ENCODE measurements at places on chromosomes 13 and 19. TPM values are rescaled to one million over a fixed set of nuclear protein-coding genes. Genes with fewer than 3 reads are reported as not detected.
A peak's percentile ranks its signal among the peaks of the same experiment; 100 is the strongest.

Gene BRME1
- total RNA-seq = 0.59 TPM

Gene METTL21C
- not detected for total RNA-seq

Gene ZNF329
- total RNA-seq = 11.9 TPM

Gene TNNI3
- not detected for total RNA-seq

Gene C13orf42
- total RNA-seq = not detected

Gene ZNF441
- 13.3 TPM for total RNA-seq

DNA sequence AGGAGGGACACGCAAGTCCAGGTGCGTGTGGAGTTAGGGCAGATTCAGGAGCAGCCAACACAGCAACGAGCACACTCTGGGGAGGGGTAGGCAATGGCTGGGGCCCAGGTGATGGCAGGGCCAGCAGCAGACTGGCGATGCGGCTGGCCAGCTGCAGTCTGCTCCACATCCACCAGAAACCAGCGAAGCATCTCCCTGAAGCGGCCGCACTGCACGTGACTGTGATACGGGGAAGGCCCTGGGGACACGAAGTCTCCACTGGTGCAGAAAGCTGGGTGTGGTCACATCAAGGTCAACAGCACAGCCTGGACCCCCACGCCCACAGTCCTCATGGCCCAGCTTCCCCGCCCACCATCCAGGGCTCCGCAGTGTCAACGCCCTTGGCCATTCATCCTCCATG lies 21.3 kb upstream of the EPHX3 start:
- H3K4me1 ChIP-seq = peaks cover 52% of the 10 kb centered on the region
- peaks cover 60% of the 10 kb centered on the region for H3K36me3 ChIP-seq
- H3K27me3 ChIP-seq = no peaks in the 10 kb centered on the region
- H3K27ac ChIP-seq = peak overlapping the region; percentile 100
- DNase-seq = no peak

- peak overlapping the region; percentile 56 for H3K4me3 ChIP-seq
- no peaks in the 10 kb centered on the region for H3K36me3 ChIP-seq
- no peaks in the 10 kb centered on the region for H3K27me3 ChIP-seq
These were observed 357.2 kb downstream of the DLEU7 start for GRCh38 chr13:50485979-50486935.

DNA sequence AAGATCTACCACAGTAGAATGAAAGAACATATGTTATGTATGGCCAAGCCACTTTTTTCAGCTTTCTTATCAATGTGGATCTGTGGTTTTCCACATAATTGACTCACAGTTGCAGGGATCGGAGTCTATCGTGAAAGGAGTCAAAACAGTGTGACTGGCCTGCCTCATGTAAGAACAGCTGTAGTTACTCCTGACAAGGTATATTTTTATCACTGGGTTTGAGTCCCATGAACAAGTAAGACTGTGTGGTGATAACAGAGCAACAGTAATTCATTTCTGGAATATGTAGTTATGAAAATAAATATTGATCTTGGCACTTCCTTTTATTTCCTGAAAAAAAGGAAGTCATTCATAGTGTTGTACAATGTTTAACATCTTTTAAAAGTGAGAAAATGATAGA lies 416.6 kb downstream of the KLF12 start:
- H3K27me3 ChIP-seq = no peaks in the 10 kb centered on the region
- peaks cover 27% of the 10 kb centered on the region for H3K4me1 ChIP-seq
- no peak overlapping the region for H3K4me3 ChIP-seq
- no peak overlapping the region for H3K27ac ChIP-seq

- no peak overlapping the region for H3K27ac ChIP-seq
- H3K27me3 ChIP-seq = no peaks in the 10 kb centered on the region
- peaks cover 45% of the 10 kb centered on the region for H3K36me3 ChIP-seq
- peaks cover 4% of the 10 kb centered on the region for H3K4me1 ChIP-seq
- H3K4me3 ChIP-seq = no peak overlapping the region
- peak; percentile 45 for DNase-seq
These were observed 12.9 kb downstream of the MYDGF start for GRCh38 chr19:4657262-4657661.

- peaks cover 22% of the 10 kb centered on the region for H3K4me1 ChIP-seq
- H3K27ac ChIP-seq = peak overlapping the region; percentile 23
- peaks cover 14% of the 10 kb centered on the region for H3K36me3 ChIP-seq
These were observed 21.5 kb downstream of the EBPL start for GRCh38 chr13:49669735-49670309.

GRCh38 chr13:109941951-109942350 lies 155.6 kb upstream of the IRS2 start:
- no peak overlapping the region for H3K27ac ChIP-seq
- peaks cover 4% of the 10 kb centered on the region for H3K27me3 ChIP-seq
- no peaks in the 10 kb centered on the region for H3K36me3 ChIP-seq
- peaks cover 4% of the 10 kb centered on the region for H3K4me1 ChIP-seq

DNA sequence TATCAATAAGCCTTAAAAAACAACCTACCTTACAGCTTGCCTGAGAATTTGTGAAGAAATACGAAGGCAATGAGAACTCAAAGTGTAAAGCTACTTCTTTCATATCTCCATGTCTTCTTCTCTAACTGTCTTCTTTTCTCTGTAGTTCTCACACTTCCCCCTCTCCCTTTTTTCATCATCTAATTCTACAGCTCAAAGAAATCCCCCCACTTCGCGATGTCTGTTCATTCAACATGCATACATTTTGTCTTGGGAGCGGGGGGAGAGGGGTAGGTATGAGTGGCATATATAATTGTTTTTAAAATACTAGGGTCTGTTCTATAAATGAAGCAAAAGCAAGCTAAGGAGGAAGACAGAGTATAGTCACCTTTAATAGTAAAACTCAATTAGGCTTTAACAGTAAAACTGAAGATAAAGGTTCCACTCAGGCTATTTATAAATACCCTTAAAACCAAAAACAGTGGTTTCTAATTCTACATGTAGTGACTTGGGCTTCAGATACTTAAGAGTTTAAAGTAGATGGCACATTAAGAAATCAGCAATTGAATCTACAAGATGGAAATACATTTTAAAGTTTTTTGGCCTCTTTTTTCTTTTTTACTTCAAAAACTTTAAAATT lies 106.9 kb downstream of the KLF12 start:
- peaks cover 13% of the 10 kb centered on the region for H3K36me3 ChIP-seq
- no peaks in the 10 kb centered on the region for H3K27me3 ChIP-seq

DNA sequence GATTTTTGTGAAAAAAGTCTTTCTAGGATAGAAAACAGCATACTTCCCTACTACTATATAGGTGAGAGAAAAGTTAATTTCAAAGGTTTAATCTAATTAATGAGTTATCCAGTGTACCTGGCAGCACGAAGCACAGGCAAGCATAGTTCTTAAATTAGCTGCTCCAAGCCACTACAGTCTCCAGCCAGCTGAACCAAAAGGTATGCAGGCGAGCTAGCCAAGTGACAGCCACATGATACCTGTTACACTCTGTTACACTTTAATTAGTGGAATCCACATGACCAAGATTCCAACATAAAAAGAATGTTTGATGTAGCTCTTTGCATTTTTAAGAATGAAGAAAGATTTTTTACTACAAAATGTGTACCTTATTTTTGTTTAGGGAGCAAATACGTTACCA lies 15.5 kb downstream of the SLC25A30 start:
- H3K27ac ChIP-seq = no peak overlapping the region
- H3K27me3 ChIP-seq = no peaks in the 10 kb centered on the region
- DNase-seq = no peak
- no peak overlapping the region for H3K4me3 ChIP-seq
- no peaks in the 10 kb centered on the region for H3K4me1 ChIP-seq

GRCh38 chr19:39127812-39128515 lies 2.4 kb downstream of the PAK4 start:
- DNase-seq = peak; percentile 45
- H3K36me3 ChIP-seq = no peaks in the 10 kb centered on the region
- H3K4me1 ChIP-seq = peaks cover 25% of the 10 kb centered on the region

- no peak for DNase-seq
- no peak overlapping the region for H3K4me3 ChIP-seq
- H3K27ac ChIP-seq = no peak overlapping the region
These were observed 1186.6 kb downstream of the DIAPH3 start for GRCh38 chr13:58977085-58977484.

DNA sequence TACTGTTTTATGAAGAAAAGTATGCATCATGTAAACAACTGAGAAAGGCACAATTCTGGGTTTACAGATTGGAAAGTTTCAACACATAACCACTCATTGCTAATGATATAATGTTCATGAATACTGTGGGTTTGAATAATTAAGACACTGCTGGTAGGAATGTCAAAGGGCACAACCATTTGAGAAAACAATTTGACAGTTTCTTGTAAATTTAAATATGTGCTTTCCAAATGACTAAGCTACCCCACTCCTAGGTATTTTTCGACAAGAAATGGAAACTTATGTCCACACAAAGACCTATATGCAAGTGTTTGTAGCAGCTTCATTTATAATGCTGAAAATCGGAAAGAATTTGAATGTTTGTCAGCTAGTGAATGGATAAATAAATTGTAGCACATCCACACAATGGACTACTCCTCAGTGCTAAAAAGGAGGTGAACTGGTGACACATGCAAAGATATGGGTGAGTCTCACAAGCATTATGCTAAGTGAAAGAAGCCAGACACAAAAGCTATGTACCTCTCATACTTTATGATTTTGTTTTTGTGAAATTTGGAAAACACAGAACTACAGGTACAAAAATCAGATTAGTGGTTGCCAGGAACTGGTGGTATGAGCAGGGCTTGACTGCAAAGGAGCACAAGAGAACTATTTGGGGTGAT lies 44.8 kb upstream of the FLT1 start:
- no peaks in the 10 kb centered on the region for H3K4me1 ChIP-seq
- H3K27me3 ChIP-seq = no peaks in the 10 kb centered on the region
- H3K36me3 ChIP-seq = no peaks in the 10 kb centered on the region

- H3K27ac ChIP-seq = no peak overlapping the region
- H3K27me3 ChIP-seq = no peaks in the 10 kb centered on the region
- H3K36me3 ChIP-seq = no peaks in the 10 kb centered on the region
- H3K4me1 ChIP-seq = no peaks in the 10 kb centered on the region
- no peak overlapping the region for H3K4me3 ChIP-seq
- no peak for DNase-seq
These were observed 244.6 kb upstream of the SGCG start for GRCh38 chr13:22936228-22936627.

DNA sequence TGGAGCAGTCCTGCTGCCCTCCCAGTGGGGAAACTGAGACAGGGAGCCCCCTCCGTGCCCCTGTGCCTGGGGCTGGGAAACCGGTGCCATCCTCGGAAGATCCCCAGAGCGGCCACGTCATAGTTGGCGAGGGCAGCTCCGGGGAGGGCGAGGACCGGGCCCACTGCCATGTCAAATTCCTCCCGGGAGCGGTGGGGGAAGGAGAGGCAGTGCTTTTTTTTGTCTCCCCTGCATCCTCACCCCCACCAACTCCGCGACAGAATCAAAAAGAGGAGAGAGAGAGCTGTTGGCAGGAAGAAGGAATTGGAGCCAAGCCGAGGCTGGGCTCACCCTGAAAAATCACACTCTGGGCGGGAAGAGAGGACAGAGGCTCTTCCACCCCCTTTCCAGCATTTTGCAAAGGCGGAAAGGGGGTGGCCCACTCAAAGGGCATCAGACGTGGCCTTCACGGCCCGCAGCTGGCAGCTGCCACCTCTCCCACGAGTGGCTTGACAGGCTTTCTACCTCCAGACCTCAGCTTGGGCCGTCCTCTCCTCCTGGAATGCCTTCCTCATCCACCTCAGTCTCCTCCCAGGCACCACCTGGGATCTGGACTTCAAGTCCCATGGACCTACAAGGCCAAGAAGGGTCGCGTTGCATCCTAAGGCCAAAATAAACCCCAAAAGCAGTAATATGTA lies 19.6 kb upstream of the NFIC start:
- peak overlapping the region; percentile 60 for H3K4me3 ChIP-seq
- H3K36me3 ChIP-seq = no peaks in the 10 kb centered on the region
- no peaks in the 10 kb centered on the region for H3K27me3 ChIP-seq
- peak overlapping the region; percentile 61 for H3K27ac ChIP-seq
- peaks cover 17% of the 10 kb centered on the region for H3K4me1 ChIP-seq
- DNase-seq = peak; percentile 97

- H3K27me3 ChIP-seq = no peaks in the 10 kb centered on the region
- H3K36me3 ChIP-seq = peaks cover 14% of the 10 kb centered on the region
These were observed 4.4 kb upstream of the INTS6 start for GRCh38 chr13:51457086-51457815.

DNA sequence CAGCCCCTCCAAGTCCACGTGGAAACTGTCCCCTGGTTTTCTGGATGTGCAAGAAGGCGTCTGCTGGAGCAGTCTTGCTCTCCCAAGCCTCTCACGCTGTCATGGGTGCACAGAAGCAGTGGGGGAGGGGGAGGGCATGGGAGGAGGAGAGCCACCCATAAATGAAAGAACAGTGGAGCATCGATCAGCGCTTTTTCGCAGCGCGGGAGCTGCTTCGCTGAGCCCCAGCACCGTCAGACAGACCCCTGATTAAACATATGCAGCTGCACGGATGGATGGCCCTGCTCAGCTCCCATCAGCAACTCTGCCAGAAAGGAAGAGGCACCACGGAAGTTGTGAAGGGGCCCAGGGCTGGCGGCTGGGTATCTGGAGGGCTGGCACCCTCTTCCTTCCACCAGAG lies 264.9 kb downstream of the UQCRFS1 start:
- no peak for DNase-seq
- no peaks in the 10 kb centered on the region for H3K4me1 ChIP-seq
- H3K27ac ChIP-seq = no peak overlapping the region
- no peaks in the 10 kb centered on the region for H3K36me3 ChIP-seq

GRCh38 chr13:28822151-28822550 lies 2.0 kb downstream of the MTUS2 start:
- H3K36me3 ChIP-seq = no peaks in the 10 kb centered on the region
- no peak overlapping the region for H3K4me3 ChIP-seq
- DNase-seq = peak; percentile 34
- peaks cover 35% of the 10 kb centered on the region for H3K27me3 ChIP-seq
- H3K27ac ChIP-seq = no peak overlapping the region

DNA sequence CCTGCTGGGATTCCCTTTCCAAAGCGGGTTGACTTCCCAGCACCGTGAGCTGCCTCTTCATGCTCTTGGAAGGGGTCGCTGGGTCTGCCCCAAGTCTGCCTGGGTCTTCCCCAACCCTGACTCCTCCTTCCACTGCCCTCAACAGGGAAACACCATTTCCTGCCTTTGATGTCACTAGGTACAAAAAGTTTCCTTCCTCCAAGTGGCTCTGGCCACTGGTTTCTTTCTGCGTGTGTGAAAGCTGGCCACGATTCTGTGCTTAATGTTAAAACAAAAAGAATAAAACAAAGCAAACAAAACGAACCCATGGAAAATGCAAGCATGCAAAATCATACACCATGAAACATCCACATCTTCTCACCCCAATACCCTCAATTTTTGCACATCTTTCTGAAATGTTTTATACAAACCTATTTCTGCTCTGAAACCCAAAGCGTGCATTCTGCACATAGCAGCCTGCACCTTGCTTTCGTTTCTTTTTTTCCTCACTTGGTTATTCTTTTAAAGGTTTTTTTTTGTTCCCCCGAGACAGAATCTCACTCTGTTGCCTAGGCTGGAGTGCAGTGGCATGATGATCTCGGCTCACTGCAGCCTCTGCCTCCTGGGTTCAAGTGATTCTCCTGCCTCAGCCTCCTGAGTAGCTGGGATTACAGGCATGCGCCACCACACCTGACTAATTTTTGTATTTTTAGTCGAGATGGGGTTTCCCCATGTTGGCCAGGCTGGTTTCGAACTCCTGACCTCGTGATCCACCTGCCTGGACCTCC lies 12.5 kb upstream of the TNFSF9 start:
- H3K4me3 ChIP-seq = no peak overlapping the region
- H3K36me3 ChIP-seq = no peaks in the 10 kb centered on the region
- no peak overlapping the region for H3K27ac ChIP-seq
- peak; percentile 60 for DNase-seq
- H3K27me3 ChIP-seq = peaks cover 9% of the 10 kb centered on the region
